ENCODE measurements at places on chromosomes 5 and 9.

GRCh38 chr5:61327760-61328753 is 4.0 kb upstream of the ZSWIM6 start:
- no peak for DNase-seq

- no peak for DNase-seq
Measured at GRCh38 chr5:142491270-142491669, 166.4 kb upstream of the SPRY4 start.

- no peak for DNase-seq
Measured at GRCh38 chr5:31048282-31049270, 144.9 kb upstream of the CDH6 start.

- DNase-seq = no peak
Measured at GRCh38 chr5:179288101-179288808, 57.0 kb downstream of the ADAMTS2 start.

DNA sequence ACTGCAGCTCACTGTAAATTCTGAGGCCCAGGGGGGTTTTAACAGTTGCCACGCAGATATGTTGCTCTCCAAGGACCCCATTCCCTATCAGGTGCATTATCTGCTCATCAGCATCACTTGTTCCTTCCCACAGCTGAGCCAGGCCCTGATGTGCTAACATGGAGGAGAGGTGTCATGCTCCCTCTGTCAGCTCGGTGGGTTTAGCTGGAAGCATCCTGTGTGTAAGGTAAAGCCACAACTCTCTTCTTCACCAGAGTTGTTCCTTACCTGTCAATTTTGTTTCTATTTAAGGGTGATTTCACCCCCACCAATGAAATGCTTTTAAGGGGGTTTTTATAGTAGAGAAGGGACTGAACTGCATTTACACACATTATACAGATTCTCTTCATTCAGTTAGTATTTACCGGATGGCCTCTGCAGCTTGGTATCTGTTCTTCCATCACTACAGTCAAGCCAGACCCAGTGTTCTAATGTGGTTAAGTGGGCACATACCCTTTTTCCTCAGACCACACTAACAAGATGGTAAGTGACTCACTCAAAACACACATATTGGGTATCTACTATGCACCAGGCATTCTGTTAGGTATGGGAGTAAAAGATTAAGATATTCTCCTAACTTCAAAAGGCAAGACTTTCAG is 205.4 kb downstream of the DCP2 start:
- no peak for DNase-seq

GRCh38 chr9:97366889-97367288 is 45.0 kb upstream of the TDRD7 start:
- DNase-seq = no peak

DNA sequence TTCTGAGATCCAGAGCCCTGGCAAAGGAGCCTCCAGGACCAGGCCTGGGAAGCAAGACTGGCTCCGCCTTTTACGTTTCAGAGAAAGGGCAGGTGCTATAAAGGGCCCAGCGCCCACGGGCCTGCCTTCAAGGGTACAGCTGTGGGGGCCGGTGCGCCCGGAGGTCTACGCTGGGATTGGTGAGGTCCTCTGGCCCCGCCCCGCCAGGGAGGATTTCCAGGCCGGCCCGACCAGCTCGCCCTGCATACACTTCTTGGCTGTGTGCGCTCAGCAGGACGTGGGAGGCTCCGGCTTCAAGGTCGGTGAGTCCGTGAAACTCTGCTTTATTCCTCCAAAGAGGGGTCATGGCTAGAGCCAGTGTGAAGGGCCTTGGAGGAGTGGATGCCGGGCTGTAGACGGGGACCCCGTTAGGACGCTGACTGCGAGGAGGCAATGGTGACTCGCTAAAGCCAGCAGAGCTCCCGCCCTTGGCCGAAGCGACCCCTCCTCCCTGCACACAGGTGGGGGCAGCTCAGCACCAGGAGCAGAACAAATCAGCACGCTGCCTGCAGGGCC is at the start of gene CKMT2:
Gene CKMT2, plus strand, starts transcription at position 243 of the 555 bp plus-strand sequence. CDS start 17,811 bp downstream, outside the sequence.
- DNase-seq = no peak

DNA sequence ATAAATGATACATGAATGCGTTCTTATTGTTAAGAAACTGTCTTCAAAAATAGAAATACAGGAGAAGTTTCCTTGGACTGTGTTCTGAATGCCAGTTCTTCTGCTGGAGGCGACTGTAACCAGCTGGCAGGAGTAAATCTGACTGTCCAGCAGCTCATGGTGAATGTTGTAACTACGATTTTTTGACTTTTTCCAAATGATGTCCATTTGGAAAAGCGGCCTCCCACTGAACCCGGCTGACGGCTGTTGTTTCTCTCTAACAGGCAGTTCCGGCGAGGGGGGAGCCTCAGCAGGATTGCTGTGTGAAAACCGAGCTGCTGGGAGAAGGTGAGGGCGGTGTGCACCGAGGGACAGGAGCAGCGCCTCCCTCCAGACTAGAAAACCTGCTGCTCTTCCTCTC is 91.9 kb downstream of the EHMT1 start:
- DNase-seq = no peak

GRCh38 chr5:87393331-87393730 is 19.4 kb downstream of the CCNH start:
- DNase-seq = no peak

GRCh38 chr5:132049093-132049492 is 11.4 kb upstream of the IL3 start:
- no peak for DNase-seq

GRCh38 chr5:29061381-29061780 is 2023.0 kb upstream of the CDH9 start:
- no peak for DNase-seq

DNA sequence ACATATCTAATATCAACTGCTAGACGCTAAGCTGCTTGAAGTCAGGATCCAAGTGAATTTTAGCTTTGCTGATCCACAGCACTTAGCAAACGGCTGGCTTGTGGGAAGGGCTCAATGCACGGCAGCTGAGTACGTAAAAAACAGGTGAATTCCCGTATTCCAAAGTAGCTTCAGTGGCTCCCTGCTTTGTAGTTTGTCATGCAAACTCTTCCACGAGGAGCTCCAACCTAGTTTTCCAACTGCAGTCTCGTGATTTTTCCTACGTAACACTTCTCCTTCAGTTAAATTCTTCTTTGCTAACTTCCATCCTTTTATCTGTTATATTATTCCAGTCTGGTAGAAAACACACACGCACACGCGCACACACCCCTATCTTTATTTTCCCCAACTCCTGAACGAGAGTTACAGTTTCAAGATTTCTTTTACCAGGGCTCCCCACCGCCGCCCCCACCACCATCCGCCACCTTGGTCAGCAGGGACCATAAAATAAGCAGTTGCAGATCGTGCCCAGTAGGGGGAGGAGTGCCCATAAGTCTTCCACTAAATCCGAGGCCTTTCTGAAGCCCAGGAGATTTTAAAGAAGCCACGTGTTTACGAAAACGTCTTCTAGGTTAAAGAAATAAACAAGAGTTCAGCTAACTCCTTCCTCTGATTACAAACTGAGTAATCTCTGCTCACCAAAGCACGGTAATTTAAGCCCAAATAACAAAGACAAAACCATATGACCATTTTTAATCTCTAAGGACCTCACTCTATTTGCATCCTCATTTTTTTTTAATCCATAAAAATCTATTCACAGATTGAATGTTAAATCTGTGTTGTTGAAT is 34.8 kb upstream of the TRIO start:
- no peak for DNase-seq

DNA sequence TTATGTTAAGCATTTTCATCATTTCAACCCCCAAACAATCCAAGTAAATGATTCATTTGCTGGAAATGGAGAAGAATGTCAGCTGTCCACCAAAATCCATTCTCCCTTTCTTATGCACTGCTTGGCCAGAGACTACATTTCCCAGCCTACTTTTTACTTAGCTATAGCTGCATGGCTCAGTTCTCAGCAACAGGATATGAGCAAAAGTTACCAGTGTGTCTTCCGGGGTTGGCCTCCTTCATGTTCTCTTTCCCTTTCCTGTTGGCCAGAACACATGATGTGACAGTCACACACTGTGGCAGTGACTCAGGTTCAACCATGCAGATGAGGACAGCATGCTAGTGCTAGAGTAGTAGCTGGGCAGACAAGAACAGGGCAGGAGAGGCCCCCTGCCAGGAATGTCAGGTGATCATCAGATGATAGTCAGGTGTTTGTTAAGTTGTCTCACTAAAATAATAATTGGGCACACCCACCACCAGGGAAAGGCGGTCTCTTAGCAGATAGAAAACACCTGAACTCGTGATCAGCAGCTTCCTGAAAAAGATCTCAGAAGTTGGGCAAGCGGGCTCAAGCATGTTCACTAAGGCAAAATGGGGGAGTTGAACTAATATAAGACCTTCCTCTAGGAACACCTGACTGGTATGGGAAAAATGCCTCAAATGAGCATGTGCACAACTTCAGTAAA is 12.2 kb downstream of the GPR150 start:
- DNase-seq = peak; percentile 59

DNA sequence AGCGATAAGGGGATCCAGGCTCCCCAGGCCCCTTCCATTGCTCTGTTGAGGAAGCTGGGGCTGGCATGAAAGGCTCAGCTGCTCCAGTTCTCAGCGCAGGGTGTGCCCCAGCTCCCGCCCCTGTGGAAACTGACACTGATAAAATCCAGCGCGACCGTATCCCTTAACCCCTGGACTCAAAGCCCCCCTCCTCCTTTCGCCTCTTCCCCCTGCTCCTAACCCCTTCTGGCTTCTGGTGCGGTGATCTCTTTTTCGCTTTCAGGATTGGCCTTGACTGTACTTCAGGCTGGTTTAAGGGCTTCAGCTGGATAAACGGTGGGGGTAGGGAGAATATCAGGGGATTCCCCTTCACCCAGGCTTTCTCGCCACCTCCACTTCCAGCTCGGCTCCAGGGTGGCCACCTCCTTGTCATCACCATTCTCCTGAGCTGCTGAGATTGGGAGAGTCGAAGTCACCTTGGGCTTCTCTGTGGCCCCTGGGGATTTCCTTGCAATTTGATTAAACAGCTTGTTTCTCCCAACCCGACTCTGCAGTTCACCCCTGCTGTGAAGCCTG is 843 bp downstream of the BSPRY start:
- DNase-seq = peak; percentile 33

DNA sequence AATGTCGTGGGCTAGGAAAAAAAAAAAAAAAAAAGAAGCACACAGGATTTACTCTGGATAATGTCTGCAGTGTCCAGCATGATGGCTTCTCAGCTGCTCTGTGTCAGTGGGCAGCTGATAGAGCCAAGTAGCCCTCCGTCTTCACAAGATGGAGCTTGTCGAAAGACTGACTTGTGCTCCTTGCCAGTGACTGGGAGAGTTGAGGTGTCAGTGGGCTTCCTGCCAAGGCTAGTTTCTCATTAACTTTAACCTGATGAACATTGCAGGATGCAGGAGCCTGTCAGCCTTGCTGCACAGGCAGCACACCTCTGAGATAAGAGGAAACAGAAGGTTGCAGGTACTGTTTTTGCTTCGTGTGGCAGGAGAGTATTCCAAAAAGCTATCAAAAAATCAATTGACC is 171.4 kb upstream of the SGCD start:
- no peak for DNase-seq

GRCh38 chr5:33308586-33308985 is 132.2 kb upstream of the TARS1 start:
- DNase-seq = no peak

DNA sequence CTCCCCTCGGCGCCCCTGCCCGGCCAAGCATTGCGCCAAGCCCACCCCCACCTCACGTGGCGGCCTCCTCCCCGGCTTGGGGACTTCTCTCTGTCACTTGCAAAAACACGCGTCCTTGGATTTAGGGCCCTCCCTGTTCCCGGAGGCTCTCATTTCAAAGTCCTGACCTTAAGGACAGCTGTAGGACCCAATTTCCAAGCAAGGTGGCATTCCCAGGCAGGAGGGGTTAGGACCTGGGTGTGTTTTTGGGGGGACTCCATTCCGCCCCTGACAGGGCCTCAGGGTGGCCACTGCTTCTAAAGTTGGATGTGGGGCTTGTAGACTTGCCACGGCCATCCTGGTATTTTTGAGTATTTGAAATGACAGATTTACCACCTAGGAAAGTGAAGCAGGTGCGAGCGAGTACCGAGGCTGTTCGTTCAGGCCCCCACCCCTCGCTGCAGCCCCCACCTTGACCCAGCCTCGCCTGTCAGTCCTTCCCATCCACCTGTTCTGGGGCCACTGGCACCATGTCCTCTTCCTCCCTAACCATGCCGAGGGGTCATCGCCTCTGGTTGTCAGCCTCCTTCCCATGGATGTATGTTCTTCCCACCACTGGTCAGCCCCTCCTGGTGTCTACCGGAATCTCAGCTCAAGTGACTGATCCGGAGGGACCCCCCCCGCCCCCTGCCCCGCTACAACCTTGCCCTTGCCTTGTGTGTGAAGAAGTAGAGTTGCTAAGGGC is 52.4 kb downstream of the MRPL36 start:
- no peak for DNase-seq

- DNase-seq = no peak
Measured at GRCh38 chr5:168314735-168315411, 23.4 kb downstream of the WWC1 start.

- no peak for DNase-seq
Measured at GRCh38 chr5:11468334-11469039, 435.8 kb downstream of the CTNND2 start.

DNA sequence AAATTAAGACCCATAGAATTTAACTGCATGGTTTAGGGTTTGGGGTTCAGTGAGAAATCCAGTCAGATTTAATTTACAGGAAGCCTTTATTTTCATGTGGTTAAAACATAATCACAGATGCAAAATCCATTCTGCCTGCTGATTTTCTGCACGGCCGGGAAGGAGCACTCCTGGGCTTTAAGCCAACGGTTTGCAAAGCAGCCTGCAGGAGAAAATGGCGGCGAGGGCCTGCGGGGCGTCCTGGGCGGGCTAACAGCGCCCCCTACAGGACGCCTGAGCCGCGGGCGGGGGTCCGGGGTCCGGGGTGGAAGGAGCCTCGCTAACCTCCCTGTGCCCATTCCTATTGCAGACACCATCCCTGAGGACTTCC is 47.6 kb downstream of the THBS4 start:
- peak; percentile 77 for DNase-seq

DNA sequence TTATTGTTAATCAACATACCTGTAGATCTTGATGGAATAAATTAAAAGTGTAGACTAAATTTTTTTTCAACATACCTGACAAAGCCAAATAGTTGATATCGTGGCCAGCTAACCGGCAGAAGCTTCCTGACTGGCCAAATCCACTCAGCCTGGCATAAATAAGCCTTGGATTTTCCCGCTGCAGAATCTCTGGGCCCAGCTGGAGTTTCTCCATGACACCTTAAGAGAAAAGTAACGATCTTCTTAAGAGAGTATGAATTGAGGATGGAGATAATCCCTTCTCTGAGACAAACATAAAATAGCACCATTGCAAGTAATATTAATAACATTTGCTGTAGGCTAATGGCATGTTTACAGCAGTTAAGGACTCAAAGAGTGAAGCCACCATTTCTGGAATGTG is 2.2 kb downstream of the AMACR start:
- no peak for DNase-seq

GRCh38 chr5:160363211-160363610 is 7.2 kb downstream of the C1QTNF2 start:
- no peak for DNase-seq

DNA sequence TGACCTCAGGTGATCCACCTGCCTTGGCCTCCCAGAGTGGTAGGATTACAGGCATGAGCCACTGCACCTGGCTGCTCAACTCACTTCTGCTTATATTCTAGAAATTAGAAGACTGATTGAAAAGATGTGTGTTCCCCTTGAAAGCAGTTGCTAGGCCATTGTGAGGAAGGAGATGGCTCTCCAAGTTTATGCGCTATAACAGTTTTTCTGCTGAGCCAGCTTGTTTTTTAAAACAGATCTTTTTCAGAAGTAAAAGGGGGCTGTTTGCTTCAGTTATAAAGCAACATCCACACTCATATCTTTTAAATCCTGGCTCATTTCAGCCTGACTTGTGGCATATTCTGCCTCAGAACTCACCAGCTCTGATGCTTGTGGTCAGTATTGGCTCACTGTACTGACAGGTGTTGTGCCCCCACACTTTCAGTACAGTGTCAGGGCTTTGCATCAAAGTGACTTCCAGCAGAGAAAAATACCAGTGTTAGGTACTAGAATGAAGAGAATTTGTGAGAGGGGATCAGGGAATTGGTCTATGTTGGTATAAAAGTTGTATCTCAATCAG is 49.4 kb downstream of the NUP214 start:
- DNase-seq = no peak

Data from stimulated activated CD4-positive, alpha-beta T cell treated with anti-CD3 and anti-CD28 coated beads, Interleukin-2, amount 100 ng/mL, for 24 hours (primary cell).